ENCODE measurements at places on chromosomes 2 and 18.

GRCh38 chr18:32310774-32311173, 120.9 kb downstream of the MEP1B start:
- no peak for DNase-seq

GRCh38 chr2:96954011-96954846, 32.2 kb downstream of the FAM178B start:
- no peak for DNase-seq

DNA sequence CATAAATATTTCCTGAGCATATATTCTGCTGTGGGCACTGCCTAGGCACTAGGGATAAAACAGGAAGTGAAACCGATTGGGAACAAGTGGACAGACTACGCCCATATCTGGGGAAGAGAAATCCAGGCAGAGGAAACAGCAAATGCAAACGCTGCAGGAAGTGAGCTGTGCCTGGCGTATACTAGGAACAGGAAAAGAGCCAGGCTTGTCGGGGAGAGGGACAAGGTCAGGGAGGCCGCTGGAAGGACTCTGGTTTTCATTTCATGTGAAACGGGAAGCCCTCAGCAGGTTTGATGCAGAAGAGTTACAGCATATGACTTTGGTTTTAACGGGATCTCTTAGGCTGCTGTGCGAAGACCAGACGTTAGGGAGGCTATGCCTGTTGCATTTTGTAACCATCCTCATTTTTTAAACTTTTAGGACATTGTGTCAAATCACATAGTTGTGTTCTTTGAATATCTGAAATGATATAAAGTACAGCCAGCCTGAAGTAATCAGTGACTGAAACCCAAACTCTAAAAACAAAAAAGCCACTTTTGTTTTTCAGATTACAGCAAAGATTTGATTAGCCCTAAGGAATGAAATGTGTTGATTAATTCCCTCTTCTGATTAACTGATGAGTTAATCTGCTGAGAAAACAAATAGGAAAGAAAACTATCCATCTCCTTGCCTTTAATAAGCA, 110.2 kb upstream of the PIEZO2 start:
- peak; percentile 19 for DNase-seq

- no peak for DNase-seq
Observed at GRCh38 chr2:223782629-223783028, 54.8 kb downstream of the AP1S3 start.

GRCh38 chr2:135586148-135586547, 54.9 kb downstream of the R3HDM1 start:
- no peak for DNase-seq

- no peak for DNase-seq
Observed at GRCh38 chr2:44736270-44736942, 205.1 kb upstream of the SIX3 start.

GRCh38 chr2:210556329-210556980, at the start of gene CPS1:
TSS of gene CPS1 (plus strand) at chr2:210556599. CDS start at chr2:210556734, 135 bp downstream.
- DNase-seq, result no peak

- DNase-seq, result no peak
Observed at GRCh38 chr2:109123586-109124201, 5.3 kb upstream of the SH3RF3 start.

GRCh38 chr2:236949089-236949905, 136.4 kb upstream of the COPS8 start:
- no peak for DNase-seq

GRCh38 chr2:64869126-64869525, 120.1 kb upstream of the SLC1A4 start:
- no peak for DNase-seq

DNA sequence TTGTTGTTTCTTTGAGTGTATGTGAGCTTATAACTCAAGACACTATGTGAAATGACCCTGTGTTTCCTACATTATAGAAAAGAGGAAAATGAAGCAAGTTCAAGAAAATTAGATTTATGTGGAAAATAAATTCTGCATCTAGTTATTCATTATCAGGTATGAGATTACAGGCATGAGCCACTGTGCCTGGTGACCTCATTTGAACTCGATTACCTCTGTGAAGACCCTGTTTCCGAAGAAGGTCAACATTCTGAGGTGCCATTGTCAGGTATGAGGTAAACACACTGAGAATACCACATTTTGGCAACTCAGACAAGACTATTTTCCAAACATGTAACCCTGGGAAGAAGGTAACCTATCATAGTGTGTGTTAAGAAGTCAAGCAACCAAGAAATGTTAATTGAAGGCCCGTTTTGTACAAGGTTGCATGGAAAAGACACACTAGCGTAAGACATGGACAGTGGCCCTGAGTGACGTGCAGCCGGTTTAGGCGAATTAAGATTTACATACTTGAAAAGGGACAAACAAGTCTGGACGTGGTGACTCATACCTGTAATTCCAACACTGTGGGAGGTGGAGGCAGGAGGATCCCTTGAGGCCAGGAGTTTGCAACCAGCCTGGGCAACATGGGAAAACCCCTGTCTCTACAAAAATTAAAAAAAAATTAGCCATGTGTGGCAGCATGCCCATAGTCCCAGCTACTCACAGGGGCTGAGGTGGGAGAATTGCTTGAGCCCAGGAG, 186.6 kb downstream of the NEDD4L start:
- DNase-seq, result no peak

DNA sequence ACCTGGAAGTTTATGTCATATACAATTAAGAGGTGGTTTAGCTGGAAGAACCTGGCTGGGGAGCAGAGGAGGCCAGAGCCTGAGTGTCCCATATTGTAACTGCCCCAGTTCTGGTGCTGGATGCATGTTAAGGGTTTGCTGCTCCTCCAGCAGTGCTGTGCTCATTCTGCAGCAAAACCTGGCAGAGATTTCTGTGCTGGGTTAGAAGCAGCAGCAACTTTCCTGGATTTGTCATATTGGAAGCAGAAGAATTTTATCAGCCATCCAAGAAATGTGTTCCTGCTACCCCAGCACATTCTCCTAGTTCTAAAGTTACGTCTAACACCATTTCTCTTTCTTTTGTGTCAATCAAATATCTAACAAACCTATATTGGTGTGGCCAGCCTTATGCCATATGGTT, 284.1 kb downstream of the TDRD15 start:
- no peak for DNase-seq

GRCh38 chr18:13537022-13537780, 189.2 kb downstream of the FAM210A start:
- no peak for DNase-seq

DNA sequence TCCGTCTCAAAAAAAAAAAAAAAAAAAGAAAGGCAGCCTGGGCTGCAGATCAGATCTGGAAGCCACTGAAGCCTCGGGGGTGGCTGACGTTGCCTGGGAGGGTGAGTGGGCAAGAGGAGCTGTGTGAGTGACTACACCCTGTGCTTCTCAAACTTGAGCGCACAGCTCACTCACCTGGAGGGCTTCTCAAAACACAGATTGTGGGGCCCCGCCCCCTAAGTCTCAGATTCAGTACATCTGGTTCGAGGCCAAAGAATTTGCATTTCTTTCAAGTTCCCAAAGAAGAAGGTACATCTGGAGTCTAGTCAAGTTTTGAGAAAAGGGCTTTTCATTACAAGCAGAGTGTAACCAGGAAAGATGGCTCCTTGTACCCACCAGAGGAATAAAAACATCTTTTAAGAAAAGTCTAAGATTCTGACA, 97.7 kb upstream of the CAB39 start:
- peak; percentile 74 for DNase-seq

DNA sequence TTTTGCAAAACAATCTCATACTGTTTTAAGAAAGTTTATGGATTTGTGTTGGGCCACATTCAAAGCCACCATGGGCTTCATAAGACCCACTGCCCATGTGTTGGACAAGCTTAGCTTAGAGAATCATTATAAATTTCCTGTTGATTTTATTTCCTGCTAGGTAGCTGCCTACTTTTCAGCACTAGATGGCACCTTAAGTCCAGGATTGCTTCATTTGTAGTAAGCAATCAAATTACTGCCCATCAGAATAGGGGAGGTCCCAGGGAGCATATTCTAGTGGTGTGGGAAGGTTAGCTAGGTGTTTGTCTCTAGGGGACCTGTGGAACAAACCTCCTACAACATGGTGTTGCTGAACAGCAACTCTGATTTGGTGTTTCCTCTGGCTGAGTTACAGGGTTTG, 11.0 kb upstream of the DCDC2C start:
- DNase-seq, result no peak

- DNase-seq, result no peak
Observed at GRCh38 chr2:167869200-167869599, 378.2 kb downstream of the STK39 start.

DNA sequence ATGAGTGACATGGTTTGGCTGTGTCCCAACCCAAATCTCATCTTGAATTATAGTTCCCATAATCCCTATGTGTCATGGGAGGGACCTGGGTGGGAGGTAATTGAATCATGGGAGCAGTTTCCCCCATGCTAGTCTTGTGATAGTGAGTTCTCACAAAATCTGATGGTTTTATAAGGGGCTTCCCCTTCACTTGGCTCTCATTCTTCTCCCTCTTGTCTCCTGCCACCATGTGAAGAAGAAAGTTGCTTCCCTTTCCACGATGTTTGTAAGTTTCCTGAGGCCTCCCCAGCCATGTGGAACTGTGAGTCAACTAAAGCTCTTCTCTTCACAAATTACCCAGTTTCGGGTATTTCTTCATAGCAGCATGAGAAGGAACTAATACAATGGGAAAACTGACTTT, 14.0 kb downstream of the DNAH7 start:
- DNase-seq, result no peak

DNA sequence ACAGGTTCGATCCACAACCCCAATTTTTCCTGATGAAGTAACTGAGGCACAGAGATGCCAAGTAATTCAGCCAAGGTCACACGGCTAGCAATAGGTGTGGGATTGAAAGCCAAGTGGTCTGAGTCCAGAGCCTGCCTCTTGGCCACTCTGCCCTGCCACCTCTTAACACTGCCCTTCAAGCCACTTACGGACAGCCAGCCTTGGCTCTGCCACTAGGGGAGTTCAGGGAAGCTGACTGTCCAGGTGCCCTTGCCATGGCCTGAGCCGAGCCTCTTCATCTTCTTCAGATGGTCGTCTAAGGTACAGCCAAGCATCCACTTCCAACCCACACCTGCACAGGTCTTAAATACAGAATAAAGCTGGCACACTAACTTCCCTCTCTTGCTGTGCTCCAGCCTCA, 99.3 kb upstream of the GPR45 start:
- DNase-seq, result no peak

- DNase-seq, result no peak
Observed at GRCh38 chr2:29014331-29014730, 33.2 kb downstream of the TOGARAM2 start.

- DNase-seq, result no peak
Observed at GRCh38 chr2:8496617-8497016, 185.2 kb upstream of the ID2 start.

DNA sequence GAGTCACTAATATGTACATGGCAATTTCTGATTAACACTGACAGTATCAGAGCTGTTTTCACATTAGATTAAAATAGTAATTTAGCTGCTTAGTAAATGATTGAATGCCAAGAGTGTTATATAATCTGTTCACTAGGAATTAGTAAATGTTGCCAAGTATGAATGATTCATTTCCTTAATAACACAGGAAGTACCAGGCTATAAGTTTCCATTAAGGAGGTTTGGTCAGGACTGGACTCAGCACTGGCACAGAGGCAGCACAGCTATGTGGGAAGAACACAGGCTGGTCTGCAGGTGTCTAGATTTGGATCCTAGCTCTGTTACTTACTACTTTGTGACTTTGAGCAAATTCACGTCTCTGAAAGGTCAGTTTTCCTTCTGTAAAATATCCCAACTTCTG, 97.2 kb downstream of the TDRD15 start:
- no peak for DNase-seq

DNA sequence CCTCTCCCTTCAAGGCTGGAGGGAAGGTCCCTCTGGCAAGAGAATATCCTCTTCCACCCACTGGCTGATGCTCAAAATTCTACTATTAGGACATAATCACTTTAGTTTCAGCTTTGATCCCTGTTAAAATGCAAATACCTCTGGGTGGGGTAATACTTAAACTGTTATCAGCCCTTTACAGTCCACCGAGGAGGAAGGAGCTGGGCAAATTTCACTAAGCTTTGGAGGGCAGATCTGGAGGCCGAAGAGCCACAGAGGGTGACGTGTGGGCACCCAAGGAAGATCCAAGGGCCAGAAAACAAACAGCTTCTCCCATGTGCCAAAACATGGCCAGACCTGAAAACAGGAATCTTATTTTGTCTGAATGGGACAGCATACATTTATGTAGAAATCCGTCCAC, 74.6 kb upstream of the BCL11A start:
- DNase-seq, result no peak

DNA sequence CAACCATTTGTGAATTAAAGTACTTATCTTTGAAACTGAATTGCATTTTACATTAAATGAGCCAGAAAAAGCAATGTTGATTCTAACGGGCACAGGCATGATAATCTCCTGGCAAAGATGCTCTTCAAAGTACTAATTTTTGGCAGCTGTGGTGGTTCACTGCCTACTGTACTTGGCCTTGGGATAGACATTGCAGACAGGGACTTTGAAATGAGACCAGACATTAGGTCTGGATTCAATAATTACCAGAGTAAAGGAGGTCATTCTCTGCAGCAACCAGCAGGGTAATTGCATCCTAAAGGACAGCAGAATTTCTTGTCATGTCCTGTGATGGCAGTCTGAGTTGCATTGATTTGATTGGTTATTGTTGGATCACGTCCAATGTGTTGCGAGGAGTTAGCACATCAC, 986.5 kb downstream of the TDRD15 start:
- DNase-seq, result no peak

DNA sequence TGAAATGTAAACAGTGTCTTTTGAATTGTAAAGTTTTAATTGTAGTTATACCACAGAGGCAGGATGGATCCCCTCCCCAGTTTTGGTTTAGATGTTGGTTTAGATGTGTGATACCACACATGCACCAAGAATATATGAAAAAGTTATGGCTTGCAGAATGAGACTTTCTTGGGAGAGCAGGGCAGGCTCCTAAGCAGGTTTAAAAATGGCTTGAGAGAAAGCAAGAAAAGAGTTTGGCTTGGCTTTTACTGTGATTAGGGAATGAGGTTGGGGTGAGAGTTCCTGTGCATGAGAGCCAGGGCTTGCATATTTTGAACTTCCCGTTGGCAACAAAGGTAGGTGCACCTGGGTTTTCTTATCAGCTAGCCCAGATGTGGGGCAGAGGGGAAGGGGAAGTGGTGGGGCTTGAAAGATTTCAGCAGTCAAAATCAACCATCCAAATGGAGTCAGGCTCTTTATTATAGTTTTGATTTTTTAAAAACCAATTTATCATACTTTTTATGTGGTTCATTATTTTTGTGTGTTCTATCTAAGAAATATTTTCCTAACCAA, 246.9 kb downstream of the MTX2 start:
- no peak for DNase-seq

GRCh38 chr18:40048253-40048652, 1906.8 kb upstream of the PIK3C3 start:
- DNase-seq, result no peak

- DNase-seq, result no peak
Observed at GRCh38 chr2:170002096-170002495, 174.8 kb downstream of the UBR3 start.

DNA sequence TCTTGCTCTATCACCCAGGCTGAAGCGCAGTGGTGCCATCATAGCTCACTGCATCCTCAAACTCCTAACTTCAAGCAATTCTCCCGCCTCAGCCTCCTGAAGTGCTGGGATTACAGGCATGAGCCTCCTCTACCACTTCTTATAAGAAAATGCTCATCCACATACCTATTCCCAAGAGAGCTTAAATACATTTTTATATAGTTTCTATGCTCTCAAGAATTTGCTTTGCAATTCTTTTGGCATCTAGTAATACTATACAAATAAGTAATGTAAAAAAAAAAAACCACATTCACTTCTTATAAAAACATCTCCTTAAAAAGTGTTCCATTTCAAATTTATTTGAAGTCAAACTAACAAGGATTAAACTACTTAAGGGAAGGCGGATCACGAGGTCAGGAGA, 197.3 kb downstream of the DNAH7 start:
- no peak for DNase-seq
